ENCODE measurements at places on chromosomes 2 and 18.

GRCh38 chr2:16072638-16073290 is 132.4 kb downstream of the MYCN start:
- DNase-seq = no peak

- DNase-seq = no peak
Measured at GRCh38 chr2:66438498-66438833, 3.5 kb downstream of the MEIS1 start.

DNA sequence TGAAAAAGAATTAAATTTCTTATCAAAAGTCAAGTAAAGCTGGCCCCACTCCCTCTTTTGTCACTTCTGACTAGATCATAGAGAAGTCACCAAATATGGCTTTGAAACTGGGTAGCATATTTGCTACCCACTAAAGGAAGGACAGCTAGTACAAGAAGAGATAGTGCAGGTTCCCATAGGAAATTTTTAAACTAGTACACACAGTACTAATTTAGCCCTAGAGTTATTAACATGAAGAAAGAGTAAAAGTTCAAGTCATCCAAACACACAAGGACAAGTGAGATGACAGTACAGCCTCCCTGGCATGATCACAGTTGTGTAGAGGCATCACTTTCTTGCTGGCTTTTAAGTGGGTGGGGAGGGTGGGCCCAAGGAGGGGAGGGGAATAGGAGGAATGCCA is 100.9 kb downstream of the IRS1 start:
- DNase-seq = no peak

- DNase-seq = no peak
Measured at GRCh38 chr2:172869861-172870260, 134.2 kb downstream of the RAPGEF4 start.

- no peak for DNase-seq
Measured at GRCh38 chr2:104945121-104945520, 91.2 kb downstream of the POU3F3 start.

DNA sequence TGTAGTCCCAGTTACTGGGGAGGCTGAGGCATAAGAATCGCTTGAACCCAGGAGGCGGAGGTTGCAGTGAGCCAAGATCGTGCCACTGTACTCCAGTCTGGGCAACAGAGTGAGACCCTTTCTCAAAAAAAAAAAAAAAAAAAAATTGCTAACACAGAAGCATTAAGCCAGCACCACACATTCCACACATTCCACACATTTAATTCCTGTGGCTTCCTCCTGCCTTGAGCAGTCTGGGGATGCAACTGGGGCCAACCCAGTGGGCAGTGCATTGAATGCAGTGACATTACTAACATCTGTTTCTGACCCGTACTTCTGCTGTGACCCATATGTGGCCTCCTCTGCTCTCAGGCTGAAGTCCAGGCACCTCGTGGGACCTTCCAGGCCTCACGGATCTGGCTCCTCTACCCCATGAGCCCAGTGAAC is 107.0 kb downstream of the BCL2L11 start:
- DNase-seq = no peak

GRCh38 chr2:23412556-23413155 is 27.7 kb downstream of the KLHL29 start:
- DNase-seq = no peak

- DNase-seq = no peak
Measured at GRCh38 chr2:128639693-128640092, 321.0 kb upstream of the HS6ST1 start.

DNA sequence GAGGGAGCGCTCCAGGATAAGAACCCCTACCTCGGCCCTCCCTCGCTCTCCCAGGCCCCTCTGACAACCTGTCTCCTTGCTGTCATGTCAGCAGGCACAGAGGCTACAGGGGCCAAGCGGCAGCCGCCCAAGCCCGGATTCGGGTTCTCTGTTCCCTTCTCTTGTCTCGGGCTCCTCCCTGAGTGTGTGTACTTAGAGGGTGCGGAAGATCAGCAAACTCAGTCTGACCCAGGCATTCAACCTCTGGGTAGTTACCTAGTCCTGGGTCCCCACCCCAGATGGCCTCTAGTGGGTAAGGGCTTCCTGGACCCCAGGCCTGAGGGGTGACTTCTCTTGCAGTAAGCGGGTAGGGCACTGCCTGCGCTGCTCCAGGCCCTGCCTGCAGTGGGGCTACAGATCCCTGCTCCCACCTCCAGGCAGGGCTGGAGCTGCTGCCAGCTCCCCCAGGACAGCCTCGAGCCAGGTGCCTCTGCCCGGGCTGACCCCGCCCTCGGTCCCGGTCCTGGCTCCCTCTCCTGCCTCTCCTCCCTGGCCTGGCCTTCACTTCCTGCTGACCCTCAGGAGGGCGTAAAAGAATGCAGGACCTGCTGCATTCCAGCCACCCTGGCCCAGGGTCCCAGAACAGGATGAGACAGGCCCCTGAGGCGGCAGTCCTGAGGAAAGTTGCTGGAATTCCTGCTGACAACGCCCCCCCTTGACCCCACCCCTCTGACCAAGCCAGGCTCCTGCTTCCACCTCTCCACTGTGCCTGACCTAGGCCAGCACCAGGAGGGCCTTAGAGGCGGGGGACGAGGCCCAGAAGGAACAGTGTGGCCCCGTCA is 22.0 kb downstream of the GPC1 start:
- no peak for DNase-seq

DNA sequence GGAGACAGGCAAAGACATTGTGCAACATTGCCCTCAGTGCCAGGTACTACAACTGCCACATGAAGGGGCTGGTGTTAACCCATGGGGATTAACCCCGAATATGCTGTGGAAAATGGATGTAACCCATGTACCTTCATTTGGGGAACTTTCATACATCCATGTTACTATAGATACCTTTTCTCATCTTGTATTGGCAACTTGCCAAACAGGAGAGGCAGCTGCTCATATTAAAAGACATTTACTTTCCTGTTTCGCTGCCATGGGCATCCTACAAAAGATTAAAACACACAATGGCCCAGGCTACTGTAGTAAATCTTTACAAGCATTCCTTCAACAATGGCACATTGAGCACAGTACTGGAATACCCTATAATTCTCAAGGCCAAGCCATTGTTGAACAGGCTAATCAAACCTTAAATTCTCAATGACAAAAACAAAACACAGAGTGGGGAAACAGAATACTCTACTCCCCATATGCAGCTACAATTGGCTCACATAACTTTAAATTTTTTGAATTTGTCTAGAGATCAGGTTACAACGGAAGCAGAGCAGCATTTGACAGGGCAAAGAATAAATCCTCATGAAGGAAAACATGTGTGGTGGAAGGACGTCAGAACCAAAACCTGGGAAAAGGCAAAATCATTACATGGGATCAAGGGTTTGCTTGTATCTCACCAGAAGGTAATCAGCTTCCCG is 1723.5 kb upstream of the LRRTM1 start:
- DNase-seq = no peak

DNA sequence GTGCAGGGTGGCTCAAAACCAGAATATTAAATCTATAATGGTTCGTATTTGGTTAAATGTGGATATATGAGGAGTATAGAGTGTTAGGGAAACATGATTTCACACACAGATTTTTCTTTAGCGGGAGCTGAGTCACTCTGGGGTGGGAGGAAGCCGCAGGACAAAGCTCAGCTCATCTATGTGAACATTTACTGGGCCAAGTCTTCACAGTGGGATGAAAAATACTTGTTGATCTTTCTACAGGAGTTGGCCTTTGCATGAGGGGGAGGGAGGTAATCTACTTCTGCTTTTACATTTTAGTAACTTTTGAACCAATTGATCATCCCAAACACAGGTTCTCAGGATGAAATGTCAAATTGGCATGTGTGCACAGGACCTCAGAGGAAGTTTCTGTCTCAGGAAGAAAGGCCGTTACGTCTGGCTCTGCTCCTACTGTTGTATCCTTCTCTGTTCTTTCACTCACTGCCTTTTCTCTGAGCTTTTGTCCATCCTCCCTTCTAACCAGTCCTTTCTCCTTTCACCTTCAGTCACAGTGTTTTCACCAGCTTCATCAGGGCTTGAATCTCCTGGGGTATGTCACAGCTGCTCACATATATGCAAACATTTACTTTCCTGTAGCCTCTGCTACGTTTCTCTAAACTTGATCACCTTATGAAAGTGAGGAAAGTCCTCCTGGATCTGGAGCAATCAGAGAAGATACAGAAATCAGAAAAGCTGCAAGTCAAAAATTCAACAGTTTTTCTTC is 943.3 kb upstream of the FANCL start:
- DNase-seq = no peak

DNA sequence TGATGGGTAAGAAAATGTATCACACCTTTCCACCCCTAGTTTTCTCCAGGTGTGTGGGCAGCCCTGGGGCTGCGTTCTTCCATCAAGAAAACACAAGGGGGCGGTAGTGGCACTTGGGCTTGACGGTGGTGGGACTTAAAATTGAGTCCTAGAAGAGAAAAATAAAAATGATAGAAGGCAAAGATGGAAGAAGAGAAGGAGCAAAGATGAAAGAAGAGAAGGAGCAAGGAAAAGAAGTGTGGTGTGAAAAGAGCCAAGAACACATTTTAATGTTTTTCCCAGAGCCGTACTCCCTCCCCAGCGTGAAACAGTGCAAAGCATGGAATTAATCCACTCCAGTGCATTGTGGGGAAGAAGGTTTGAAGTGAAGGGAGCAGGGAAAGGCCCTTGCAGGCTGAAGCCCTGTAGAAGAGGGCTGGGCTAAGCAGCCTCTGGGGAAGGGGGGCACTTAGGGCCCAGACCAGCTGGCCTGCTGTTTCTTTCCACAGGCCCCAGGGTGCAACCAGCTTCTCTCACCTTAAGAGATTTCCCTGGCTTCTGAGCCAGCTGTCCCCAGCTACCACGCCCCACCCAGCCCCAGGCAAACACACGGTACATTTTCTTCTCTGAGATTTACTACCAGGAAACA is 256.8 kb downstream of the RNF152 start:
- peak; percentile 7 for DNase-seq

DNA sequence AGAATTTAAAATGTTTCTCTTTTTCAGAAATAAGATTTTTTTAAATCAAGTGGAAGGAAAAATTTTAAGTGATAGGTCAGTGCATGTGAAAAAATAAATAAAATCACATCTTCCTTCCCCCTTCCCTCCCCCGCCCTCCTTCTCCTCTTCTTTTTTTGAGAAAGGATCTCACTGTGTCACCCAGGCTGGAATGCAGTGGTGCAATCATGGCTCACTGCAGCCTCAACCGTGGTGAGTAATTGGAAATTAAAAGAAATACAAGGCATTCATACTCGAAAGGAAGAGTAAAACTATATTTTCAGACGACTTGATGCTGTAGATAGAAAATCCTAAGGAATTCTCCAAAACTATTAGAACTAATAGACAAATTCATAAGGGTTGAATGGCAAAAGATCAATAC is 16.9 kb upstream of the CRACDL start:
- DNase-seq = no peak

DNA sequence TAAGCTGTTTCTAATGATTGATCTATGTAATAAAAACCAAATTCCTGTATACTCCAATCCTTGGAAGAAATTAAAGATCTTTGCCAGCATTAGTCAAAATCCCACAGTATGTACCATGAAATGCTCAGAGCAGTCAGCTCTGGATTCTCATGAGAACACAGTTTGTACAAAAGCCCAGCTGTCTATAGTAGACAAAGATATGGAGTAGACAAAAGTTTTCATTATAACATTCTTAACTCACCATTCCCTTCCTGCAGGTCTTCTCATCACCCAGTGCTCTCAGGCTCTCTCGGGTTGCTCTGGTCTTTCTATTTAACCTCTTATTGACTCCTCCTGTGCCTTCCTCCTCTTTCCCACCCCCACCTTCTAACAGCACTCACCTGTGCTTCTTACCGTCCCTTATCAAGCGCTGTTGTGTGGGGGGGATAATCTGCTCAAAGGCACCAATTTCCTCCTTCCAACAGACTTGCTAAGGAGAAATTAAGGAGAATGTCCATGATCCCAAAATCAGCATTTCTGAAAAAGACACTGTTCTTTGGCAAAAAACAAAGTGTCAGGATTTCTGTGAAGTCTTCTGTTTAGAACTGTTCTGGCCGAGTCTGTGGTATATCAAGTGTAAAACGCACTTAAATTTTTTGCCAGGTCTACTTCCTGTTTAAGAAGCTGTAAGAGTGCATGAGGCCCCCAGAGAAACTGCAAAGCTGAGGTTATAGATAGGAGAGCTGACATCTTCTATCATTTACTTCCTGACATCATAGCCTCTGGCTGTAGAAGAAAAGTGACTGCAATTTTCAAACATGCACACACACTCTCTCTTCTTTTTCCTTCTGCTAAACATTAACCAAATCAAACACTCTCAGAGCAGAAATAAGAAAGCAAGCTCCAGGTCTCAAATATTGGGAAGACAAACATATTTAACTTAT is 144.1 kb downstream of the EVA1A start:
- DNase-seq = no peak

- DNase-seq = no peak
Measured at GRCh38 chr2:9240745-9241144, 34.1 kb downstream of the ASAP2 start.

- no peak for DNase-seq
Measured at GRCh38 chr2:38155-38554, 8.2 kb downstream of the FAM110C start.

- no peak for DNase-seq
Measured at GRCh38 chr18:11533942-11534496, 75.4 kb upstream of the SLC35G4 start.

- no peak for DNase-seq
Measured at GRCh38 chr2:63755965-63756364, 85.7 kb upstream of the UGP2 start.

DNA sequence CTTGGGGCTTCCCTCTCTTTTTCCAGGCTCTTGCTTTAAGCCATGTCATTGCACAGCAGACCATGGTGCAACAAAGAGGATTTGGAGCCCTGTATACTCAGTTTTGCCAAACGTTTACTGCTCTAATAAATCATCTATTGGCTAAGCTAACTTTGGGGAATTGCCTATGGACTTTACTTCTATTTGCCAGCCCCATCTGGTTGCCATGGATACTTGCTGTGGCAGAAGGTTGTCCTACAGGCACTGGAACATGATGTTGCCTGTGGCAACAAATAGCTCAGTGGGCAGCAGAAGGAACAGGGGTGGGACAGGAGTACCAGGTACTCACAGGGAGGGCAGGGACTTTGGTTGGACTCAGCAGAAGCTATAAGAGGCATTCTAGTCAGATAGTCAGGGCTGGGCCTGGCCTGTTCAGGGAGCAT is 129.7 kb downstream of the CCDC85A start:
- DNase-seq = no peak

- peak; percentile 22 for DNase-seq
Measured at GRCh38 chr2:85243101-85244072, 84.4 kb downstream of the TGOLN2 start.
